Left forelimb (tissue), 1 donor: ENCODE measurements at places on chromosomes 3 and 15.

DNA sequence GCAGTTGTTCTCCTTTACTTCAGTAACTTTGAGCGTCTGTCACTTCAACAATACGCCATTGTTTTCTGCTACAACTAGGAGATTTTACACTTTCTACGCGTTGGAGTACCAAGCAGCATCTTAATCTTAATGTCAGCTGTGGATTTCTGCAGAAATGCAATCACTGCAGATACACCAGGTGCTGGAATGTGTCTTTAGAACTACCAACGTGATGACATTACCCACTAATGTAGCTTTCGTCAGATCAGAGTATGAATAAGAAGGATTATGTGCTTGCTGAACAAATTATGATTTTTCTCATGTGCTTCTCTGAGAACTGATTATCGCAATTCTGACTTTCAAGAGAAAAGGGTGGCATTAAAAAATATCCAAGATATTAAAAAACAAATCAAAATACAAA lies 77.5 kb upstream of the CNTN3 start:
- no peak for DNase-seq

DNA sequence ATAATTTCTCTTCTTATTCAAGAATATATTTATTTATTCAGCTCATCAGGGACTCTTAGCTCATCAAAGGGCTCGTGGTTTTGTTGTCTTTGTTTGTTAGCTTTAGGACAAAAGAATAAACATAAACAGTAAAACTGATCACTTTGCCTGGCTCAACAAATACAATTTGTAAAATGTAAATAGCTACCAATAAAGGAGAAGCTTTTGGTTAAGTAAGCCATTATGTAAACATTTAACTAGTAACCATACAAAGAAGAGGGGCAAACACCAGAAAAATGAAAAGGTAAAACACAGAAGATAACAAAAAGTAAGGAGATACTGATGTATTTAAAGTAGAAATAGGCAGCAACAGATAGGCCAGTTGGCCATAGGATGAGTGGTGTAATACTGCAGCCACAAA lies 761.7 kb downstream of the ROBO1 start:
- no peak for DNase-seq

GRCh38 chr3:18153571-18154173 lies 271.5 kb downstream of the SATB1 start:
- no peak for DNase-seq

GRCh38 chr3:178706411-178706810 lies 170.2 kb downstream of the KCNMB2 start:
- DNase-seq, result no peak

DNA sequence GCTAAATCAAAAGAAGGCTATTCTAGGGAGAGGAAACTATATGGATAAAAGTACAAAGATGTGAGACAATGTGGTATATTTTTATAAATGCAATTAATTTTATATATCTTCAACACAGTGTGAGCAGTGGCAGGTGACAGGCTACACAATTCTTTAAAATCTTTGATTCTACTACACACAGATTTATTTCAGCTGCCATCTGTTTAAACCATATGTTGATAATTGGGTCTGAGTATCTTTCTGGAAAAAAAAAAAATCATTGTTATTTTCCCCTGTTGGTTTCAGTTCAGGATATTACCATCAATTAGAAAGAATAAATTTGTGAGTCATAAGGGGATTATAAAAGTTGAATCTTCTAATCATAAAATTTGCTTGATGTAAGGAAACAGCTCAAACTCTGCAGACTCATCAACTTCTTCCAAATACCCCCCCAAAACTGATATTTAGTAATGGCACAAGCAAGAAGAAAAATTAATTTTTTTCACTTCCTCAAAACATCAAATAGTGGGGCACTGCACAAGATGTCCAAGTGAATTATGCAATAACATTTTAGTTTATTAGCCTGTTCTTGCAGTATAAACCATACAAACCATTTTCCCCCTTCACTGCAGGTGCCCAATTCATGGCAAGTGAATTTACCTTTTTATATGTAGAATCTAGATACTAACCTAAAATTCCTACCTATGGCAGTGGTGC lies 12.0 kb downstream of the PIERCE2 start:
- no peak for DNase-seq

DNA sequence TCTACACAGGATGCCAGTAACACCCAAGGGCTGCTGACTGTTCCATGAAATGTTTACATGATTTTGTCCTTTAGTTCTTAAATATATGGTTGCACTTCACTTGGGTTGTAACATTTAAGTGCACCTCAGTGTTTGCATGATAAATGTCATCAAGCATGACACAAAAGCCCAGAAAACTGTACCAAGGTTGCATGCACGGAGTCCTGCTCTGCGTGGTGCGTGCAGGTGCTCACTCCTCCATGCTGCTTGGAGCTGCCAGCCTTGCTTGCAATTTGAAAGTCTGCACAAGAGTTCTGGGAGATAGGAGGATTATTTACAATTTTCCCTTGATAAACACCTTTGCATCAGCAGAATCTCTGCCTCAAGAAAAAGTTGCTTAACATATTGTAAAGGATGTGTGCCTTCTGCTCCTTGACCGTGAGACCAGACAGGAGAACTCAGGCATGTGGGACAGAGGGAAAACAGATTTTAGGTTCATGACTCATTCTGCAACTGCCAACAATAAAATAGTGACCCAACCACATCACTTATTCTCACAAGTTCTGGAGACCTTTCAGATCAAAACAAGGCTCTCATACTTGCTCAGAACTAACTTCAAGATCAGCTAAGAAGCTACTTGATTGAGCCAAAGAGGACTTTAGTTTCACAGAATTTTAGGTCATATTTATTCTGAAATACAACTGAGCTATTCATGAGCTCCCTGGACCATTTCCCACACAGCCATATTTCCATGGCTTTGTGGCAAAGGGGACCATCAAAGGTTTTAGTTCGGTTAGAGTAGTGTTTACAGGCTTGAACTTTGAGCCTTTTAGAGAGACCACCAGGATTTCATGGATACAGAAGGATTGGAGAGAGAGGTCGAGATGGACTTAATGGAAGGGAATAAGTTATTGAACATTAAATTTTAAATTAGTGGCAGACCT lies 128.4 kb upstream of the ZBED2 start:
- no peak for DNase-seq

DNA sequence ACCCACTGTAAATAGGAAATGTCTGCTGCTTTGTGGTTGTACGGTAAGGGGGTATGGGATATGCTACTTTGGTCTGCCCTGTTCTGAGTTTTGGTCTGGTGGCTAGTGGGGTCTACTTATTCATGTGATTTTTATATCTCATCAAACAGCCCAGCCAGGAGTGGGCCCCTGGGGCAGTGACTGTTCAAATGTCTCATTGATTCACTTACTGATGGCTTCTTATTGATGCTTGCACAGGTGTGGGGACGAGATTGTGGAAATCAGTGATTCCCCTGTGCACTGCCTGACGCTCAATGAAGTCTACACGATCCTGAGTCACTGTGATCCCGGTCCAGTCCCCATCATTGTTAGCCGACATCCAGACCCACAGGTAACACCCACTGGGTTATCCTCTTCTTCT lies 38.5 kb downstream of the STARD5 start:
- DNase-seq, result no peak
